ENCODE measurements at places on chromosomes 3 and 15.

- no peak for DNase-seq
These were observed 169.9 kb downstream of the MECOM start for GRCh38 chr3:169493521-169494141.

DNA sequence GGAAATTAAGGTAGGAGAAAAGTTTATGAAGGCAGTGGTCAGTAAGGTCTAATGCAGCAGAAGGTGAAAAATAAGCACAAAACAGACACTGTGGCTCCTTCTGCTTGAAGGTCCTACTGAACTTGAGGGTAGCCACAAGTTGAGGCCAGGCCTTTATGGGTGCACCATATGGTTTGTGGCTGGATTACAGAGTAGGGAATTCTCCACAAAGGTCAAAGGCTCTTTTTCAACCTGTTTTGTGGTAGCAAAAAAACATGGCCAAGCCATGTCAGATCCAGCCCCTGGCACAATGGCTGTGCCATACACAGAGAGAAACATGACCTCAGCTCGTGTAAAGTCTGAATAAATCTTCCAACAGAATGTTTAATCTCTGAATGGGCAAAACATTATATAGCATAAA, 214.0 kb downstream of the SATB1 start:
- DNase-seq = no peak

GRCh38 chr3:46468753-46469600, 4.3 kb upstream of the LTF start:
- no peak for DNase-seq

GRCh38 chr3:134858441-134859035, 63.5 kb downstream of the EPHB1 start:
- DNase-seq = no peak

DNA sequence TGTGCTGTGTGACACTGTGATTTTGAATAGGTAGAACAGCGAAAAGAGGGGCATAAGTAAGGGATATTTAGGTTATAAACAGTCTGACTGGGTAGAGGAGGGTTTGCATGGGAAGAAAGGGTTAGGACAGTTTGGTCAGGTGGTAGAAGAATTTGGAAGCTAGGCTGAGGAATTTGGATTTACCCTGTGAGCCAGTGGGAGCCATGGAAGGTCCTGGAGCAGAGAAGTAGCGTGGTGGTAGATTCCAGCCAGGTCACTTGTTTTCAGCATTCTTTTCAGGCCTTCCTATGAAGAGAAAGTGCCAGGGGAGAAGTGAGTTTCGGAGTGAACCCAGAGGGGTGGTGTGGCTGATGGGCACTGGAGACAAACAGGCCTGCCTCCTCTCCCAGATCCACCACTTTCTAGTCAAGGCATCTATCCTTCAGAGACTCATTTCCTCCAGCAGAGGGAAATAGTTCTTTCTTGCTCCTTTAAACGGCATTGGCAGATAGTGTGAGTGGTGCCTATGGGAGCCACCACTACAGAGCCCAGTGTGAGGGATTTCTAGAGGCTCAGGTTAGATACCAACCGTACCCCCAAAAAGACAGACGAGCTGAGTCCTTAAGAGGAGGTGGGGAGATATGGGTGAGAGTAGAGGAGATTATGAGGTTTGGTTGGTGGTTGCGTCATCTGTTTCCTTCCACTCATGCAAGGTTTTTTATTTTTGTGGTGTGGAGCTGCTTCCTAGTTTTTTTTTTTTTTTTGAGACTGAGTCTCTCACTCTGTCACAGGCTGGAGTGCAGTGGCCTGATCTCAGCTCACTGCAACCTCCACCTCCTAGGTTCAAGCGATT, 21.2 kb downstream of the PXK start:
- DNase-seq = no peak

All from HCT116 (cell line).